ENCODE measurements at places on chromosomes 12 and 14. TPM values are rescaled to one million over a fixed set of nuclear protein-coding genes. Genes with fewer than 3 reads are reported as not detected.
A peak's percentile ranks its signal among the peaks of the same experiment; 100 is the strongest.

DNA sequence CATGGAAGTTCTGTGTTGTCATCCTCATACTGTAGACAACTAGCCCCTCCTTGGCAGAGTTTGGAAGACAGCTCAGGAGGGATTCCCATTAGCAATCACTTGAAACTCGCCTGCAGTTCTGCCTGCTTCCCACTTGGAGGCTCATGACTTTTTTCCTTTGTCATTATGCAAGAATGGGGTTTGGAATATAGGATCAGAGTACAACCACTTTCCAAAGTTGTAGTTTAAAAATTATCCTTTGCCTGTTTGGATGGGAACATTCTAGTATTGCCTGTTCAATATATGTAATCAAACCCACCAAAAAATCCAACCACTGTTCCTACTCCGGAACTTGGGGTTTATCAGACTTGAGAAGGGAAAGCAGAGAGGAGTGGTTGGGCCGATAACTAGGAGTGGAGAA, 2.1 kb upstream of the GPD1 start:
- no peaks in the 10 kb centered on the region for H3K4me1 ChIP-seq
- no peak overlapping the region for H3K27ac ChIP-seq
- H3K36me3 ChIP-seq: peaks cover 7% of the 10 kb centered on the region
- H3K27me3 ChIP-seq: no peaks in the 10 kb centered on the region

- DNase-seq: no peak
- H3K4me3 ChIP-seq: no peak overlapping the region
- H3K4me1 ChIP-seq: peaks cover 3% of the 10 kb centered on the region
- H3K27me3 ChIP-seq: no peaks in the 10 kb centered on the region
- H3K27ac ChIP-seq: no peak overlapping the region
Observed at GRCh38 chr12:21650997-21651396, 6.6 kb downstream of the LDHB start.

- no peaks in the 10 kb centered on the region for H3K36me3 ChIP-seq
- peaks cover 7% of the 10 kb centered on the region for H3K4me1 ChIP-seq
- no peaks in the 10 kb centered on the region for H3K27me3 ChIP-seq
- DNase-seq: no peak
- H3K4me3 ChIP-seq: no peak overlapping the region
- peak overlapping the region; percentile 40 for H3K27ac ChIP-seq
Observed at GRCh38 chr14:68942296-68943035, 36.6 kb downstream of the ACTN1 start.

TAS2R14 gene
- 6.4 TPM for total RNA-seq

VAMP1 gene
- total RNA-seq: 23.9 TPM

MAP1LC3B2 gene
- 1.0 TPM for total RNA-seq

RBM25 gene
- total RNA-seq: 83.9 TPM

LBHD2 gene
- total RNA-seq: not detected

Data from aorta (tissue), 5 donors.